ENCODE measurements at places on chromosomes 1 and 21.

DNA sequence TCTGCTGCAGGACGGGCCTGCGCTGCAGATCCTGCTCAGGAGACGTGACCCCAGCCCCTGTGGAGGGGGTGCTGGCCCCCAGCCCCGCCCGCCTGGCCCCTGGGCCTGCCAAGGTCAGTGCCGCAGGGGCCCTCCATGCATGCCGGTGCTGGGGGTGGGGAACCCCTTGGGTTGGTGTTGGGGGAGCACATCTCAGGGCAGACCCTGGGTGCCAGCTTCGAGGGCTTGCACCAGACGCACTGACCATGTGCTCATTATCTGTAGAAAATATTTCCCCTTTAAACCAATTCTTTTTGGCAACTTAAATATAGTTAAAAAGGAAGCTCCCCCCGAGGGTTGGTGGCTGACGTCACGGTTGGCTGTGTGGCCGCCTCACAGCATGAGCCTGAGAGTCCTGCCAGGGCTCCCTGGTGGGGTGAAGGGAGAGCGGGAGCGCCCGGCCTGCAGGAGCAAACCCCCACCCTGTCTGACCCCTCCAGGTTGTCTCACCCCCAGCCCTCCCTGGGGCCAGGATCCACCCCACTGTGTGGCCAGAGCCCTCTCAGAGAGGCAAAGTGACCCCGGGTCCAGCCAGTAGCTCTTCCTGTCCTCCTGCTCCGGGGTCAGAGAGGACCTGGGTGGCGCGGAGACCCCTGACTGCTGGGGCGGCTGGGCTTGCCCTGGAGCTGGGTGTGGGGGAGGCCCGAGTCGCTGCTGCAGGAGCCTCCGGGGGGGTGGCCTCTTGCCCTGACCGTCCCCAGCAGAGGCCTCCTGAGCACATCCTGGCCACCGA, 5.3 kb upstream of the PFKL start:
- DNase-seq: no peak

DNA sequence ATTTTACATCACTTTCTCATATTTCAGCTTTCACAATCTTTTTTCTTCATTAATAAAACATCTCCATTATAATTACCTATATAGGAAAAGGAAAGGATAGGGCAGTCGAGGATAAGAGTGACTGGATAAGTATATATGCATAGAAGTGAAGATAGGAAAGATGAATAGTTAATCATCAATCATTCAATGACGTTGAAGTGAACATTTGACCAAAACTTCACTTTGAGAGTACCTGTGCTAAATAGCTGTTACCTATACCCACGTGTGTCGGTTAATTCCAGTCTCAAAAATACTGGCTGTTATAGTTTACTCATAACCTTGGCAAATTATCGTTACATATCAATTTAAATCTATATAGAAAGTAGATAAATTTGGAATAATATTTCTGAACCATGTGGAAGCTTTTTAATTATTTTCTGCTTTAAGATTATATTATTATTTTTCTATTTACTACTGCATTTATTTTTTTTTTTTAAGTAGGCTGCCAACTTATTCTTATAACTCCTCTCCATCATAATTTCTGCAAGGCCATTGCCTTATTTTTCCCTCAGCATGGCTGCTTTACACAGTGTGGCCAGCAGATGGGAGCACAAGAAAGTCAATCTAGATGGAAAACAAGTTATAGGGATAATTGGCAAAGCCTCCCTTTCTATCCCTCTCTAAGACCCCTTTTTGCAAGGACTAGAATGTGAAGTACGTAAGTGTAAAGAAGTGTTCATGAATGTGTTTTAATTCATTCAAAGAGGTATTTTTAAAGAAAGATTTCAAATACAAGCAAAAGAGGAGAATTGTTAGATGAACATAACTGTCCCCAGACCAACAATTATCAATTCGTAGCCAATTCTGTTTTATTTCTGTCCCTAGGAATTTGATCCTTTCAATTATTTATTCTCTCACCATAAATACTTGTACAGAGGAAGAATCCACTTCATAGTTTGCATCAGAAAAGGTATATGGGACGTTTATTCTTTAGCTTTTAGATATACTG, 290.4 kb downstream of the KCNT2 start:
- DNase-seq: no peak

DNA sequence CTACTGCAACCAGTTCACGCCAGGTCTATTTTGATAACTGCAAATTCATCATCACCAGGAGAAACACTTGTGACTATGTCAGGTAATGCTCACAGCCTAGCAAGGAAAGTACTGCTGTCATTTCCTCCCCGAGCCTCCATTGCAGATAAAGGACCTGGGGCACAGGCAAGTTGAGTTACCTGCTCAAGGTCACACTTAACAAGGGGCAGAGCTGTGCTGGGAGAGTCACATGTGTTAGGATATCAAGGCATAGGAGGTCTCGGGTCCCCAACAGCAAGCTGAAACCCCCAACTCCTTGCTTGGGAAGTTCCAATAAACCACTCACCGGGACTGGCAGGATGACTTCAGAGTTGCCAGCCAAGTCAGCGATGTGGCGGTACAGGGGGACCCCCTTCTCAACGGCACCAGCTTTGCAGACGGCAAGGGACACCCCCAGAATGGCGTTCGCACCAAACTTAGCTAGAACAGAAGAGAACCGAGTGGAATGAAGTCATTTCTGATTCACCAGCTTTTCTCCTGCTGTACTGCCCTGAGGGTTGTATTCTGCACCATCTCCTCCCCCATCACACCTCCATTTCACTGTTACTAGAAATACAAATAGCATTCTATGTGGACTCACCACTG, 11.6 kb downstream of the ENO1 start:
- DNase-seq: no peak

GRCh38 chr1:40649592-40649930, 15.9 kb downstream of the RIMS3 start:
- no peak for DNase-seq

DNA sequence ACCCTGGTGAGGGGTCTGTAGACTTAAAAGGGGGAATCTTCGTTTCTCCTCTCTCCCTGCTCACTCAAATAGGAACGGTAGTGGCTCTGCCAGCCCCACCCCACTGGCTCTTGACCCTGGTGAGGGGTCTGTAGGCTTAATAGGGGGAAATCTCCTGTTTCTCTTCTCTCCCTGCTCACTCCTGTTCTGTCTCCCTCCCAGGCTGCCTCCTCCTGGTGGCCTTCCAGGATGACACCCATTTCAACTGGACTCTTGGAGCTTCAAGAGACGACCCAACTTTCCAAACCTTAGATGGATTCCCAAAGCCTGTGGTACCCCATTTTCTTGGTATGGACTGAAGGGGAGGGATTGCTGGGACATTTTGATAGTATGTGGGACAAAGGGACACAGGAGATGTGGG, 1.4 kb upstream of the EPHB2 start:
- DNase-seq: no peak

DNA sequence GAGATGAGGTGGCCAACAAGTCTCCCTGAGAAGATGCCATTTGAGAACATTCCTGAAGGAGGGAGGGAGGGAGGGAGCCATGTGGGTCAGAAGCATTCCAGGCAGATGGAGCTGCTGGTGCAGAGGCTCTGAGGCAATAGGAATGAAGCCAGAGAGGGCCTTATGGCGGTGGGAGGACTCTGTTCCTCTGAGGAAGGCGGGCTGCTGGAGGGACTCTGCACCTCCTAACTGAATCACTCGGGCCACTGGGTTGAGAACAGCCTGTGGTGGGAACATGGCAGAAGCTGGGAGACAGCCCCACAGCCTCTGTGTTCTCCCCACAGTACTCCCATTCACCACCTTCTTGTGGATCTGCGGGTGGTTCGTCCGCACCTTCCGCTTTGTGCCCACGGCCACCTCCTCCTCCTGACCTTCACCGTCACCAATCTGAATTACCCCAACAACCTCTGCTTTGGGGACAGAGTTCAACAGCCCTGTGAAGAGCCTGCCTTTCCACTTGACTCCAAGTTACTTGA, 2.4 kb upstream of the TMEM125 start:
- no peak for DNase-seq

DNA sequence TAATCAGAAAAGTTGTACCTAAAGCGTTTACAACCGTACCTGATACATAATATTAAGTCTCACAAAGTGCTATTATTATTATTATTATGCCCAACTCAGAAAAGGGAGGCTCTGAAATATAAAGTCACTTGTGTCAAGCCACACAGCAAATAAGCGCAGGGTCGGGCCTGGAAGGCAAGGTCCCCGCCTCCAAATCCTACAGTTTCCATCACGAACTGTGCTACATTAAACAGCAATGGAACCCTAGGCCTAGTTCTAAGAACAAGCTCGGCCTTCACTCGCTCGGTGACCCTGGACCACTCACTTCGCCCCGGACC, 549 bp downstream of the PARS2 start:
- DNase-seq: no peak

DNA sequence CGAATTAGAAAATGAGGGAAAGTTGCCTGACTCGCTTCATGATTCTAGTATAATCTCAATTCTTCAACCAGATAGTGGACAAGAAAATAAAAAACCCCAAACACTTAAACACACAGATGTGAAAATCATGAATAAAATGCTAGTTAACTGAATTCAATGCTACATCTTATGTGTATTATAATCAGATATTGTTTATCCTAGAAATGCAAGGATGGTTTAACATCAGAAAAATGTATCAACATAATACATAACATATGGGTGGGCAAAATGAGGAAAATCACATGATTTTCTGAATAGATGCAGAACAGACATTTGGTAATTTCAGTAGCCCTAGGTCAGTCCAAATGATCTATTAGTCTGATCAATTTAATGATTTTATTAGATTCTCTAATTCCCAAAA, 97.2 kb downstream of the SIM2 start:
- no peak for DNase-seq

- DNase-seq: no peak
These were observed 24.3 kb upstream of the MYOC start for GRCh38 chr1:171676823-171677222.

- no peak for DNase-seq
These were observed 10.9 kb downstream of the SRRM1 start for GRCh38 chr1:24654010-24654409.

Measured in CD4-positive, alpha-beta T cell (primary cell).